T47D (cell line): ENCODE measurements at places on chromosomes 3 and 15.

DNA sequence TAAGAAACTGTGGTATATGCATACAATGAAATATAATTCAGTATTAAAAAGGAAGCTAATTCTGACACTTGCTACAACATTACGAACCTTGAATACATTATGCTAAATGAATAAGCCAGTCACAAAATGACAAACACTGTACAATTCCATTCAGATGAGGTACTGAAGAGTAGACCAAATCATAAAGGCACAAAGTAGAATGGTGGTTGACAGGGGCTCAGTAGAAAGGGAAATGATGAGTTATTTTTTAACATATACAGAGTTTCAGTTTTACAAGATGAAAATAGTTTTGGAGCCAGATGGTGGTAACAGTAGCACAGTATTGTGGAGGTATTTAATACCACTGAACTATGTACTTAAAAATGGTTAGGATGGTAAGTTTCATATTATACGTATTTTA, 254.6 kb upstream of the RBMS3 start:
- DNase-seq: no peak

DNA sequence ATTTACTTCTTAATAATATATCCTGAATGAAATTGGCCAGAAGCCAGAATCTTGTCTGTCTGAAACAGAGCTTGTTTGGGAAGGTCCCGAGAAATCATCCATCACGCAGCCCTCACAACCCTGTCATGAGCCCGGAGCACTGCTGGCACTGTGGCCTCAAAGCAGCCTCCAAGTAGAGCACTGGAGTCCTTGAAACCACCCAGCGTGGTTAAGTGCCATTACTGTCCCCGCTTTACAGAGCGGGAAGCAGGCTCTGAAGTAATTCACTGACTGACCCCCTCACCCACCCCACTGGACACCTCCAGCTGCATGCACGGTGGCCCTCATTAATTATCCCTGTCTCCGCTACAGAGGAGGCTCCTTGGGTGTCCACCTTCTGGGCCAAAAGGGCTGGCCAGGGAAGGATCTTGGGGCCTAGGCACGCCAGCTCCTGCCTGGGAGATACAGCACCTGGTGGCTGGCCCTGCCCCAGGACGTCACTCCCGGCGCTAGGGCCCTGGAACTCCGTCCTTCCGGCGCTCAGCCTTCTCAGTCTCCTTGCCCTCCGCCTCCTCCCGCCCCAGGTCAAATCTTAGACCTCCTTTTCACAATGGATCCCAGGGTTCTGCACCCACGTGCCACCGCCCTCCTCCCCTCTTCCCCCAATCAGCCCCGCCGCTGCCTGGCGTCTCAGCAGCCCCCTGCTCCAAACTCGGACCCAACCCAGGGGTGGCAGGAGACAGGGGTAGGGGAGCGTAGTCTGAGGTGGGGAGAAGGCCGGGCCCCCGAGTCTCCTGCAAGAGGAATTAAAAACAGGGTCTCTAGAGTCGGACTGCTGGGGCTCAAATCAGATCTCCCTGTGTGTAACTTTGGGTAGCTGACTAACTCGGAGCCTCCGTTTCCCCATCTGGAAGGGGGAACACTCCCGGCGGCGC, 1.1 kb downstream of the TKT start:
- DNase-seq: peak; percentile 73

DNA sequence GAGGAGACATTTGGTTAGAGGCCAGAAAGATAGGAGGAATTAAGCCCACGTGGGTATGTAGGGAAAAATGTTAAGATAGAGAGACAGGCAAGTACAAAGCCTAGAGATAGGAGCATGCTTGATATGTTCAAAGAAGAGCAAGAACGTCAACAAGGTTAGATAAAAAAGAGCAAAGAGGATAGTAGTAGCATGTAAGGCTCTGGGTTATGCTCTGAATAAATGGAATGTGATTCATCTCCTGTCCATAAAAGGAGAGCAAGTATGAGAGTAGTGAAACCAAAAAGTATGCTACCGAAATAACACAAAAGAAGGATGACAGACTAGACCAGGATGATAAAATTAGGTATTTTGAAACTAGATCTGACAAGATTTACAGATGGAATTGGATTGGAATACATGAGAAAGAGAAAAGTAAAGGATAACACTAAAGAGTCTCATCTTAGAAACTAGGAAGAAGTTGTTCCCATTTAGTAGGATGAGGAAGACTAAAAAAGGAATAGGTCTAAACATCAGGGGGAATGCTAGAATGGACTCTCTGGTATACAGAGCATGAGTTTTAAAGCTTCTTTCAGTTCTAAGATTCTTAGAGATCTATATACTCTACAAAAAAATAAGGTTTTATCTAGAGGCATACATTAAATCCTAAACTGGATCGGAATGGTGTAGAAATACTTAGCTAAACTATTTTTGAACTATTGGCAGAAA, 59.1 kb downstream of the TRPM7 start:
- no peak for DNase-seq

- DNase-seq: no peak
Observed at GRCh38 chr15:78434134-78434533, 3.9 kb upstream of the IREB2 start.

DNA sequence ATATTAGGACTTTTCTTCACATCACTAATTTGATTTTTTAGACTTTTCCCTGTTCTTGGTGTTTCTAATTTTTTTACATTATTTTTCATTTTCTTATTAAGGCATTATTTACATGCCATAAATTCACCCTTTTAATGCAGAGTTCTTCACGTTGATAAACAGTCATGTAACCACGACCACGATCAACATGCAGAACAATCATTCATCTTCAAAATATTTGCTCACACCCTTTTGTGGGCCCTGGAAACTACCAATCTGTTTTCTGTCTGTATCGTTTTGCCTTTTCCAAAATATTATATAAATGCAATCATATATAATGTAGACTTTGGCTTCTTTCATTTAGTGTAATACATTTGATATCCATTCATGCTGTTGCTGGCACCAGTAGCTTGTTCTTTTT, 48.7 kb downstream of the ARRDC4 start:
- no peak for DNase-seq

GRCh38 chr15:81155375-81156218, 21.5 kb downstream of the CFAP161 start:
- peak; percentile 63 for DNase-seq

- DNase-seq: peak; percentile 87
Observed at GRCh38 chr3:1082108-1082507, 10.7 kb upstream of the CNTN6 start.

DNA sequence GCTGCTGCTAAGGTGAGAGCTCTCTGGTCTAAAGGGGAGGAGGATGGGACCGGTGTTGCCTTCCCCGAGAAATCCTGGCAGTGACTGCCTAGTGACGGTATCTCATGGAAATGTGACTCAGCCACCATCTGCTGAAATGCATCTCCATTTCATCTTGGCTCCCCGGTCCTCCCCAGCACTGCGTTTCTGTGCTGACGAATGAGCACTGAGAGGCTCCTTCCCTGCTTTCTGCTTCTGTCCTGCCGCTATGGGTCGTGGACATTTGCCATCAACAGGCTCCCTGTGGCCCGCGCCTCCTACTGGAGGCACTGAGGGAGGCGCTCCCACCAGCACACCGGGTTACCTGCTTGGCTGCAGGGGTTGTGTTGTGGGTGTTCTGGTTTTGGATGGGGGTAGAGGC, 13.5 kb upstream of the SEC13 start:
- DNase-seq: no peak

GRCh38 chr3:57727106-57727505, 29.0 kb upstream of the SLMAP start:
- no peak for DNase-seq

DNA sequence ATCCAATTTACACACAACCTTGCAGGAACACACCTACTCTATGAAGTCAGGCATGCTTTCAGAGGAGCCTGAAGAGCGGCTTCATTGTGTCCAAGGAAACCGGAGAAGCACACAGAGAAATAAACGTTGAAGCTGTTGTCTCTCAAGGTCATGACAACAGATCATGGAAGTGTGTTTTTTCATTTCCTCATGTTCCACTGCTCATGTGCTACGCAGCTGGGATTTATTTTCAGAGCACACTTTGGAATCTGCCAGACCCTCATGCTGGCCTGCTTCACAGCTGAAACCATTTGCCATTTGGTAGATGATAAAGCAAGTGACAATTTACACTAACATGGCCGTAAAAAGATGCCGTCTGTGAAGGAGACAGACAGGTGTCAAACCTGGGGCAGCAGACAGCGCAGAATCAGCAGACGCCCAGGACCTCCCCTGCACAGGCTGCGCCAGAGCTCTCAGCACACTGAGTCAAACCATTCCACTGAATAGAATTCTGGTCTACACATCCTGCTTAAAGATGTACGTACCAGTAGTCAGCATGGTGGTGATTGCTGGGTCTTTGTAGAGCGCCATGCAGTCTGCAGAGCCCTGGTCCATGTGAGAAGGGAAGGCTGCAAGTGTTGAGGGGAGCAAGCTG, 99.3 kb downstream of the ARNT2 start:
- no peak for DNase-seq

DNA sequence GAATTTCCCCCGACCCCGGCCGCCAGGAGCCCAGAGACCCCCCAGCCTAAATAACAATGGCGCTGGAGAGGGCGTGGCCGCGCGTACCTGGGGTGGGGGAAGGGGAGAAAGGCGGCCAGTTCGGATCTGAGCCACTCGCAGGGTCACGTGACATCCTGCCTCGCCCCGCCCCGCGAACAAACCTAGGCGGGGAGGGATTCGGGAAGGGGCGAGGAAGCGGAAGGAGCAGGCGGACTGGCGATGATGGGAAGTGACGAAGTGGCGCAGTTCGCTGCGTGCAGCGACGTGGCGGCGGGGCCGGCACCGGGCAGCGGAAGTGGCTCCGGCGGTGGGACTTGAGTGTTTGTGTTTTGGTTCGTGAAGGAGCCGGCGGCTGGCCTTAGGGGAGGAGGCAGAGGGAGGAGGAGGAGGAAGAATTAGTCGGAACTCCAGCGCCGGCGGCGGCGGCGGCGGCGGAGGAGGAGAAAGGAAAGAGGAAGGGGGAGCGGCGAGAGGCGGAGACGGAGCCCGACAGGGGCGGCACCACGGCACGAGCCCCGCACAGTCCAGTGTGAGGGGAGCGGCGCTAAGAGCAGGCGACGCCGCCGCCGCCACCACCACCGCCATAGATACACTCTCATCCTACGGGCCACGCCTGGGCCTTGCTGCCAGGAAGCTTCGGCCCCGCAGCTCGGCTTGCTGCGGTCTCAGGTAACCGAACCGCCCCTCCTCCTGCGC, at the start of gene RAB5A:
TSS of gene RAB5A (plus strand) at position 266 of the 717 bp plus-strand sequence. CDS start 3,802 bp downstream, outside the sequence.
- DNase-seq: peak; percentile 92

DNA sequence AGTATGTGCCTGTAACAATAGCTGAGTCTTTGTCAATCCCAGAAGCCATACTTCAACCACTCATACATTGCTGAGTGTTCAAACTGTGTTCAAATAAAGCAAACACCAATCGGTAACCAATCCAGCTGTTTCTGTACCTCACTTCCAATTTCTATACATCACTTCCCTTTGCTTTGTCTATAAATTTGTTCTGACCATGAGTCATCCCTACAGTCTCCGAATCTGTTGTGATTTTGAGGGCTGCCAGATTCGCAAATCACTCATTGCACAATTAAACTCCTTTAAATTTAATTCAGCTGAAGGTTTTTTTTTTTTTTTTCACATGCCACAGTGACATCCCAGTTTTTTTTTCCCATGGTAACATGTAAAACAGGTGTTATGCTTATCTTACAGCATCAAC, 870.3 kb downstream of the NAALADL2 start:
- DNase-seq: no peak

DNA sequence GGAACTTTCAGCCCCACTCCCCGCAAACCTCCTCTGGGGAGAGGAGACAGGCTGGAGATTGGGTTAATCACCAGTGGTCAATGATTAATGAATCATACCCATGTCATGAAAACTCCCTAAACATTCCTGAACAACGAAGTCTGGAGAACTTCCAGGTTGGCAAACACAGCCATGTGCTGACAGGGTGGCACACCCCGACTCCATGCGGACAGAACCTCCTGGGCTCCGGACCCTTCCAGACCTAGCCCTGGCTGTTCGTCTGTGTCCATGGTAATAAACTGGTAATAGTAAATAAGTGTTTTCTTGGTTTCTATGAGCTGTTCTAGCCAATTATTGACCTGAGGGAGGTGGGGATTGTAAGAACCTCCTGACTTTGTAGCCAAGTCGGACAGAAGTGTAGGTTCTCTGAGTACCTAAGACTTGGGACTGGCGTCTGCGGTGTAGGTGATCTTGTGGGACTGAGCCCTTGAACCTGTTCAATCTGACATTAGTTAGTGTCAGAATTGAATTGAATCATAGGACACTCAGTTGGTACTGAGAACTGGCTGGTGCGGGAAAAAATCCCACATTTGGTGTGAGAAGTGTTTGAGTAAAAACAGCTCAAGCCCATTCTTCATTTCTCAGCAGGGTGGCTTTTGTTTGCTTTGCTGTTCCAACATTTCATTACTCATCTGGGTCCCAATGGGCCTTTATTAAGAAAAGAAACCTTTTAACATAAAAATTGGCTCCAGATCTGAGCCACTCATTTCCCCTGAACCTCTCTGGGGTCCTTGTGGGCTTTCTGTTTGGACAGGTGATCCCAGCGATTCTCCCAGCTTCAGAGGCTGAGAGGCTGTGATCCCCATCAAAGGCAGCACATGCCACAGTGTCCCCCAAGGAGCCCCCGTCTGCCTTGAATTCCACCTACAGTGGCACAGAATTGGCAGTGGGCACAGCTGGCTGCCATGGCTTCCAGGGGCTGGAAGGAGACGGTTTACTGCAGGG, 151.0 kb downstream of the TJP1 start:
- no peak for DNase-seq

DNA sequence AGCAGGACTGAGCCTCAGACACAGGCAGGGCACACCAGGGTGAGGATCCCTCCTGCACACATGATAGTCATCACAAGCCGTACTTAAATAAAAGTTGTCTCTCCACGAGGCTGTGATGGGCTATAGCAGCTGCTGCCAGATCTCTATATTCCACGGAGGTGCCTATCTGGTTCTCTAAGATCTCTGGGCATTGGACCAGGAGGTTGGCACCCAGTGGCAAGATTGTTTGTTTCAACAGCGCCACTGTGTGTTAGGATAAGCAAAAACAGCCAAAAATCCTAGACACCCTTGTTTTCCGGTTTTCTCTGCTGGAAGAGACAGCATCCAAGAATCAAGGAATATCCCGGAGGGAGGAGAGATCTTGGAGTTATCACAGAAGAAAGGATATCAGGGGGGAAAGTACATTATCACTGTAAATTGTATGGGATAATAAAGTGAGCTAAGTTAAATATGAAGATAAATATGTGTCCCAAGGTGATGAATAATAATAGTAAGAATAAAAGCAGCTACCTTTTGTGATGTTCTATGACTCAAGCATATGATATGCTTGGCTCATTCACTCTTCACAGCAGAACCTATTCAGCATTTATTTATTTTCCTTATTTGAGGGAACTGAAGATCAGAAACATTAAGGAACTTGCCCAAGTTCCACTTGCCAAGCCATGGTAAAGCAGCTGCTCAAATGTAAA, 90.6 kb upstream of the AKAP13 start:
- peak; percentile 71 for DNase-seq
